Stimulated activated CD4-positive, alpha-beta T cell treated with anti-CD3 and anti-CD28 coated beads, TNF-alpha, amount 100 ng/mL, for 1 hour (primary cell): ENCODE measurements at places on chromosomes 12 and 14.

DNA sequence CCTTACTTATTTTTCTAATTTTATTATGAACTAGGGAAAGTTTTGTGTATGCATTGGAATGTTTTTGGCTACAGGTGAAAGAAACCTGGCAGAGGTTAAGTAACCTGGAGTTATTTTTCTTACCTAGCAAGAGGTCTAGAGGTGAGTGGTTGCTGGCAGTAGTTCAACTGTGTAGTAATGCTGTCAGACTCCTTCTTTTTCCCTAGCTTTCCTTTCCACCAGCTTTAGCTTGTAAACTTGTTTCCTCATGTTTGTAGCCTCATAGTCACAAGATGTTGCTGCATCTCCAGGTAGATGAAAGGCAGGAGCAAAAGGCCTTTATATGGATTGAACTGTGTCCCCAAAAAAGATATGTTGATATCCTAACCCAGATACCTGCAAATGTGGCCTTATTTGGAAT lies 105.1 kb upstream of the AMIGO2 start:
- no peak for DNase-seq

DNA sequence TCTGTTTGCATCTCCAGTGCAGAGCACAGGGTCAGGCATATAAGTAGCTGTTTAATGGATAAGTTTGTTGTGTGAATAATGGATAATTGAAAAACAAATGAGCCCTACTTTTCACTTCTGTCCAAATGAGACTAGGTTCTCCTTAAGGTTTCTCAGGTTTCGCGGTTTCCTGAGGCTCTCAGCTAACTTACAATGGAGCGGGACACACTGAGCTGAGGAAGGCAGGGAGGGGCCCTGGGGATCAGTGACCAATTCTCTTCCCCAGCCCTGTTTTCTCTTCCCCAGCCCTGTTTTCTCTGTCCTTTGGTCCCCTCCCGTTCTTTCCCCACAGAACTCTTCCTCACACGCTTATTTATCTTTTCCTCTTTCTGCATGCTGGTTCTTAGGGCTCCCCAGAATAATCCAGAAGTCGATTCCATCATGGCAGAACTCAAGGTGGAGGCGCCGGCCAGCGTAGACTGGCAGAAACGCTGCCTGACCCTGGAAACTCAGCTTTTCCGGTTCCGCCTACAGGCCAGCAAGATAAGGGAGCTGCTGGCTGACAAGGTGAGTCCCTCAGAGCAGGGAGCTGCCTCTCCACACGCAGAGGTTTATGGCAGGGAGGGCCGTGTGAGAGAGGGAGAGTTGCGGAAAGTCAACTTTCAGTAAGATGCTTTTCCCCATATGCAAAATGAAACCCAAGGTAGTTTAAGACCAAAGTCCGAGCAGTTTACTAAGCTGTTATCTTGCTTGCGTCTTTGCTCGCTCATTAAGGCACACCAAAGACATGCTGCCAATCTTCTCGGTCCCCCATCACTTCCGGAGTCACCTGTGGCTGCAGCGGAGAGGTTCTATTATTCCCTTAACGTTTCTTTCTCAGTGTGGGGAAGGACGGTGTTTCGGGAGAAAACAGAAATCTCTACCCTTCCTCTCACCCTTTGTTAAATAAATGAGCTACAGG lies 8.6 kb downstream of the PLEKHH1 start:
- no peak for DNase-seq

DNA sequence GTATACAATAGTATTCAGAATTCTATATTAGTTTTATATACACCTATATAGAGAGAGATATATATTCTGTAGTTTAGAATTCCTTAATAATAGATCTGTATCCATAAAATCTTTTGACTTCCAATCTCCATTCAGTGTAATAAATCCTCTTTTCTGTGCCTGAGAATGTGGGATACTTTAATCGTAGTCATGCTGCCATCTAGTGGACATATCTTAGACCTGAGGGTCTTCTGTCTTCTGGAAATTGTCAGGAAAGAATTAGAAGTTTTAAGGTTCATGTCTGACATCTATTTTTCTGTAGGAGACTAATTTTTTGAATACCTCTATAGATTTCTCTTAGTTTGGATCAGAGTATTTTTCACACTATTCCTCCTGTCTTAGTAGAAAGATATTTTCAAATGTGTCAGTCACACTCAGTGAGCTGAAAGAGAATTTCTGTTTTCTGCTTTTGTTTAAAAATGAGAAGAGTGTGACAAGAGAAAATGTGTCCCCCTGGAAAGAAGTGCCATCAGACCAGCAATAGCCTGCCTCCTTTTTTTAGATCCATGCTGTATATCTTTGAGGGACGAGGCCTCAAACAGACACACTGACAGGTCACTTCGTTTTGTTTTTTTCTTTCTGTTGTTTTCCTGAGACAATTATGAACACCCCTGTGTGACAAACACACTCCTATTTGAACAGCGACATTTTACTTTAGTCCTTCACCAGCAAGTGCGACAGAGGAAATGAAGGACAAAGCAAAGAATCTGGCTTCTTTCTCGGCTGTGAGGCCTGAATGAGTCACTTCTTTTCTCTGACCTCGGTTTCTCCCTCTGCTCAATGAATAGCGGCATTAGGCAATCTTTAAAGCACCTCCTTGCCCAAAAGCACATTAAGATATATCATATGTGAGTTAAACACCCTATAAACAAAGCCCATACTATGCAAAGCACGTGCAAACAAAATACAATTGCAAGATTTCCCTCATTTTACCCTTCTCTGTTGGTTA lies 96.3 kb downstream of the GALC start:
- no peak for DNase-seq

DNA sequence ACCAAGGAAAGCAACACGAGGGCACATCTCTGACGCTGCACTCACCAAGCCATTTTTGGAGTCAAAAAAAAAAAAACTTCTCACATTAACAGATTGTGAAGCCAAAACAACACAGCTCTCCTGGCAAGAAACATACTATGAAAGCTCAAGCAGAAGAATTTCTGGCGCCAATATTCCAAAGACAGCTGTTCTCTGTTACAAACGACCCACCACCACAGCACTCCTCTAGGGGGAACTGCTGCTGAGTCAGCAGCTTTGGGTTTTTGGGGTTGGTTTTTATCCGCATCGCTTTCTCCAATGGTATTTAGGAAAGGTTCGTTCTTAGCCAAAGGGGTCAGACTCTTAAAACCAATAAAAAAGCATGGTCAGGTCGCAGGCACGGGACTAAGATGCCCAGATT lies 379.4 kb downstream of the RPS29 start:
- no peak for DNase-seq
